ENCODE measurements at places on chromosomes 2 and 18.

DNA sequence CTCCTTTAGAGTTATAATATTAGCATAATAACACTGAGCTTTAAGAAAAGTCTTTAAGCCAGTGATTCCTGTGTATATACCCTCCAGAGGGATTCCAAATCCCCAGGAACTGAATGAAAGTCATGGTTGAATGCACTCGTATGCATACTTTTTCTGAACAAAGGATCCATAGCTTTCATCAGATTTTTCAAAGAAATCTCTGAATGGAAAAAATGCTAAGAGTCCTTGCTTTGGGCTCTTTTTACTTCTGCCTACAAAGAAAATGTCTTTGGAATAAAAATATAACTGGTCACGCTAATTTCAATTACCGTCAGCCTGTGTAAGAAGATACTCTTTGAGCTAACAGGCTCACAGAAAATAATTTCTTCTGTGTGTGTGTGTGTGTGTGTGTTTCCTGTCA, 939.5 kb downstream of the ERBB4 start:
- DNase-seq: no peak

DNA sequence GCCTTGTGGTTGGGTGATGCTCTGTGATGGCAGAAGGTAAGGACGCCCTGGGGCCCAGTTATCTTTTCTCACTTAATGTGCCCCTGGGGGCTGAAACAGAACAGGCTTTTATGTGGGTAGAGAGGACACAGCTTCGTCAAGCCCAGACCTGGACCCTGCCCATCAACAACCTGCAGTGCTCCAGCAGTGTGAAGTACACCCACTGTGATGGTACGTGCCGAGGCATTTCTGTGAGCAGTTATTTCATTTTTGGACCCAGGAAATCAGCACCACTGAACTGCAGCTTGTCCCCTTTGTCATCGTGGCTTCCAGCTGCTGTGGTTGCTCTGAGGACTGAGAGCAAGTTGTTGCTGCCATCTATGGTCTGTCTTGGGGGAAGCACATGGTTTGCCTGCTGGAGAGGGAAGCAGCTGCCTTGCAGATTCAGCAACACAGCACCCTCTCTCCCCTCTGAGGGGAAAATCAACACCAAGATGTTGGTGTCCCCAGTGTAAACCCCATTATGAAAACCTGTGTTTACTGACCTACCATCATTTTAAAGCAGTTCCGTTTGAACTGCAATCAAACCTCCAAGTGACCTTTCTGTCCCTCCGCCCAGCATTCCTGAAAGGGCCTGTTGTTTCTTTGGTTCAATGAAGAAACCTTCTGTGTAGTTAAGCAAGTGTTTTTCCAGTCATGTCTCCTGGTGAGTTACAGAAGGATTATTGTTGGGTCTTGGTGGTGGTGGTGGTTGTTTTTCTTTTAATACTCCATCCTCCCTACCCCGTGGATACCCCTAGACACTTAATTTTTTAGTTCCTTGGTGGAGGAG, 158.2 kb downstream of the MGAT5 start:
- DNase-seq: peak; percentile 84

GRCh38 chr2:105325389-105325963, 4.1 kb downstream of the TGFBRAP1 start:
- no peak for DNase-seq

GRCh38 chr18:79897940-79898625, 53.4 kb downstream of the SLC66A2 start:
- DNase-seq: no peak

DNA sequence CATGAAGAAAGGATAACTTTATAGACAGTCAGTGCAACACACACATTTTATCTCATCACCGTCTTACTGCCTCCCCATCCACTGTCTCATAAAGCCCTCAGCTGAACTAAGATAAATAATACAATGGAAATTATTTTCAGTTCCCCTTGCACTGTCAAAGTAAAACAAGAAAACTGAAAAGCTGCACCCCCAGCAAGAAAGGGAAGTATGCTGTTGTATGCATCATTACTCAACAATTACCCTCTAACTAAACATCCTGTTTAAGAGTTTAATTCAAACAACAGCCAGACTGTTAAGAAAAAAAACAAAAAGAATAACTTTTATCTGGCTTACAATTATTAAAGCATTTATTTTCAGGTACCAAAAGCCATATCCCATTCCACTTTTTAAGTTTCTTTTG, 25.0 kb downstream of the MPPE1 start:
- no peak for DNase-seq

DNA sequence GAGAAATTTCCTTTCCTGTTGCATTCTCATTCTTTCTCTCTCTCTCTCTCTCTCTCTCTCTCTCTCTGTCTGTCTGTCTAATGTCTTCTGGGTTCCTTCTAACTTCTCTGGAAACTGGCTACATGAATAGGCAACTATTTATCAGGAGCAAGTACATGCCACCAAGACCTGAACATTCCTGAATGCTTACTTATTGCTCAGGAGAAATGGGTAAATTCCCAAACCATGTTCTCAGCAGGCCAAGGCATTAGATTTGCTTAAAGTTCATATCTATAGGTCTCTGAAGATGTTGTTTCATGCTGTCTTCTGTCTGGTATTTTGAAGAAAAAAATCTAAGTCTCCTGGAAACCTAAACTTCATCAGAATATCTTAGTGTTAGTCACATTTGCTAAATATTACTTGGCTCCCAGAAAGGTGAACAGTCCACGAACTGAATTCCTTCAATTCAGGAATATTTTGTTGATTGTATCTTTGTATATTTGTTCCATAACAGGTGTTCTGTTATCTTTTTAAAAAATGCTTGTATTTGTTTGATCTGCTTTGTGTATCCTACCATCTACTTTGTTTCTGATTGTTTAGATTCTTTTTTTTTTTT, 77.2 kb upstream of the FIGN start:
- DNase-seq: no peak

GRCh38 chr2:174781996-174782395, 17.7 kb upstream of the CHRNA1 start:
- no peak for DNase-seq

DNA sequence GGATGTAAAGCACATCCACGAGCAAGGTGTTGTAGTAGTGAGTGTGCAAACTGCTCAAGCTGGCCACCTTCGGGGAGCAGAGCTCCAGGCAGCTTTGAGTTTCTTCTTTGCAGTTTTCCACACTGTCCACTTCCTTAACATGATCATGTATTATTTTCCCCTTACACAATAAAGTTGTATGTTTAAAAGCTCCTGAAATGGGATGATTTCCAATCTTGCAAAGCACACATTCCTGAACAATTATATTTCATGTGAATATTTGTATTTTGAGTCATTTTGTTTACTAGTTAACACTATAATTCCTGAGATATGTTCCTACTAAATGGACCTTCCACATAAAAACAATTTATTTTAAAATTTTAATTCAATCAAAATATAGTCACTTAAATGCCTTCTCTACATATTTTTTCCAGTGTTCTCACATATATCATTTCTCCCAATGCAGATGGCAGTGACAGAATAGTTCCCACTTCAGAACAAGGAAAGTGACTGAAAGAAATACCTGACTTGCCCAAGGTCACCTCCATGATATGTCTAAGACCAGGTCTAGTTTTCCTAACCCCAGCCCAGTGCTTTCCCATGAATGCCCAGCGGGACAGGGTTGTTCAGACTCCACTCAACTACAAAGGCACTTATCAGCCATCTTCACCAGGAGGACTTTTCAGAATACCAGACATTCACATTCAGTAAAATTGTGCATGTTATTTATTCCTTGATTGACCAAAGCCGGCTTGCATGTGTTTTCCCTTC, 5.5 kb downstream of the CYB5A start:
- DNase-seq: no peak

DNA sequence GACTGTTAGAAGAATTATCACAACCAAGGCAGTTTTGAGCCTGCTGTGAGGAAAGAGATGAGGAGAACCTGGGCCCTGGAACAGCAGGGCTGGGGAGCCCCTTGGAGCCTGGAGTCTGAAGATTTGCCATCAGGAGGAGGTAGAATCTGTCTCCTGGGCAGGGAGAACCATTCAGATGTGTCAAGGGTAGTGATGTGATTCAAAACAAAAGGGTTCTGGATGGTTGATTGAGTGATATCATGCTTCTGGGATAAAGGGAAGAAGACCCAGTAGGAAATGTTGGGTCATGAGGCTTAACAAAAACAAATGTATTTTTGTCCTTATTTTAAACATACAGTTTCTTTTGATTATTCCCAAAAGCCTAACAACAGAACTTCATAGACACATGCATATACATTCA, 28.6 kb downstream of the RNF144A start:
- DNase-seq: no peak

- DNase-seq: no peak
Measured at GRCh38 chr2:208222351-208222750, 32.5 kb downstream of the IDH1 start.

- no peak for DNase-seq
Measured at GRCh38 chr18:73896685-73897084, 250.9 kb downstream of the FBXO15 start.

GRCh38 chr2:198657512-198658121, 800.1 kb downstream of the SATB2 start:
- DNase-seq: no peak

DNA sequence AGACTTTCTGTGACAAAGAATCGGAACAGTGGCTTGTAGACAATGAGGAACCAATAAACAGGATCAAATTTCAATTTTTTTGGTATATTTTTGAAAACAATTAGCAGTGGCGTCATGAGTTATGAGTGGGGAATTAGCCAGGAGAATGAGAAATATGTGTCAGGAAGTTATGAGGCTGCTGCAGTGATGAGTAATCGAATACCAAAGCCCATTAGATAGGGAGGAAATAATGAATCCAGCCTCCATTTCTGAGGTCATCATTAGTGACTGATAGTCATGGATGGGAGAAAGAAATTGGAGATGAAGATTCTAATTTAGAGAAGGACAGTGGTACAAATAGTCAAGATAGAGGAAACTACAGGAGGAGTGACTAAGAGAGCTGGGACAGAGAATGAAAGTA, 673.1 kb upstream of the VRK2 start:
- no peak for DNase-seq

GRCh38 chr2:216920143-216920876, 60.4 kb upstream of the TNP1 start:
- DNase-seq: no peak

DNA sequence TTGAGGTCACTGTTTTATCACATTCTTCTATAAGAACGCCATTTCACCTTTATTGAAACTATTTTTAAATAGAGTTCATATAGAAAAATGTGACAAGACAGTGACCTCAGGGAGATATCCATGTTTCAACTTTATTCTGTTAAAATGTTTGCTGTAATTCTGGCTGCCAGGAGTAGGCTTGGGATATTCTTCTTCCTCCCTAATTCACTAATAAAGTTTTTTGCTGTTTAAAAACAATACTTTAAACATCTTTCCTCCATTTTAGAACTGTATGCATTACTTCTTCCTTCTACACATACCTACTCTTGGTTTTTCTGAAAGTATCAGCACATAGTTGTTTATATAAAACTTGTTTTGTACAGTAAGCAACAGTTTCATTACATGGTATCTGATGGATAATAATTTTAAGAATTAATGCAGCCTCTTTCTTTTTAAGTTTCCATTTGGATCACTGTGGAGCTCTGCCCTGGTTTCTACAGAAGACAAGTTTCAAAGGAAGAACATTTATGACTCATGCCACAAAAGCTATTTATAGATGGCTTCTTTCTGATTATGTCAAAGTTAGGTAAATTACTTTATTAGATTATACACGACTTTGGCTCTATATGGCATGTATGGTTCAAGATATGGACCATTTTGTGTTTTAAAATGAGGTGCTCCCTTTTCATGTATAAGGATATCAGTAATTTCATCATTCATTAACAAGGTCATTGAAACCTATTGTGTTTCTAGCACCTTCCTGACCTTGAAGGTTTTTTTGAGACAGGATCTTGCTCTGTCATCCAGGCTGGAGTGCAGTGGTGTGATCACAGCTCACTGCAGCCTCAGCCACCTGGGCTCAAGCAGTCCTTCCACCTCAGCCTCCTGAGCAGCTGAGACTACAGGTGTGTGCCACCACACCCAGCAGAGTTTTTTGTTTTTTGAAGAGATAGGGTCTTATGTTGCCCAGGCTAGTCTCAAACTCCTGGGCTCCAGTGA, 7.2 kb downstream of the CPSF3 start:
- no peak for DNase-seq

DNA sequence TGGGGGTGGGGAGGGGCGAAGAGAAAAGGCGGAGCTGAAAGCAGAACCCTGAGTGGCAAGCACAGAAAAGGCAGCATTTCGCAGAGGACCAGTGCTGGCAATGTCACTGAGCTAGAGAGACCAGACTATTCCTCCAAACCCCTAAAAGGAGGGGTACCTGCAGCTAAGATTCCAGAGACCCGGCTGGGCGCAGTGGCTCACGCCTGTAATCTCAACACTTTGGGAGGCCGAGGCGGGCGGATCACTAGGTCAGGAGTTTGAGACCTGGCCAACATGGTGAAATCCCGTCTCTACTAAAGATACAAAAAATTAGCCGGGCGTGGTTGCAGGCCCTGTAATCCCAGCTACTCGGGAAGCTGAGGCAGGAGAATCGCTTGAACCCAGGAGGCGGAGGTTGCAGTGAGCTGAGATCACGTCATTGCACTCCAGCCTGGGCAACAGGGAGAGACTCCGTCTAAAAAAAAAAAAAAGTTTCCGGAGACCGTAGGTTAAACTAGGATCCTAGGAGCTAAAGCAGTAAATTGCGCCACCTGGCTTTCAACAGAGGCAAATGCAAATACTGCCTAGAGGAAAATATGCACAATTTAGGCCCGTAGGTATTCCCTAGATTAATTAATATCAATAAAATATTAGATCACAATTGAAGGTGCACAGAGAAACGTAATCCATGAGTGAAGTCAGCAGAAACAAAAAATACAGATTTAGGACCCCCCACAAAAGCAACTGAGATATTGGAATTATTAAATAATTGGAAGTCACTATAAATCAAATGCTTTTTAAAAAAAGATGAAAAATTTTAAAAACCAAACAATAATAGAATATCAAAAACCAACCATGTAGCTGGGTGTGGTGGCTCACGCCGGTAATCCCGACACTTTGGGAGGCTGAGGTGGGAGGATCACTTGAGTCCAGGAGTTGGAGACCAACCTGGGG, 4.9 kb downstream of the UCN start:
- no peak for DNase-seq

- DNase-seq: no peak
Measured at GRCh38 chr18:37567061-37567993, 1.7 kb upstream of the CELF4 start.

DNA sequence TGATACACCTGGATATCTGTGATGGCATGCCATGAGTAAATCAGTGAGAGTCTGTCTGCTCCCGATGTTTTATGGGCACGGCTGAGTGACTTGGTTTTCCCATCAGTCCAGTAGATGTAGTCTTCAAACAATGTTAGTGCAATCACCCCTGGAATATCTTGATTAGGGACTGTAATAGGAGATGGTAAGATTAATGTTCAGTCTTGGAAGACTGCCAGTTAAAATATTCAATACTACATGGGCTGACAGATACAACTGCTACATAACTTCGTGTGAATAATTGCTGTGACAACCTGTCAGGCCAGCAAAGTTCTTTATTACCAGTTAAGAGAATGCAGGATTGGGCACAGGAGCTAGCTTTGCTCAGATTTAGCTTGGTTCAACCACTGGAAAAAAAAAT, 1673.3 kb downstream of the LRP1B start:
- DNase-seq: no peak

DNA sequence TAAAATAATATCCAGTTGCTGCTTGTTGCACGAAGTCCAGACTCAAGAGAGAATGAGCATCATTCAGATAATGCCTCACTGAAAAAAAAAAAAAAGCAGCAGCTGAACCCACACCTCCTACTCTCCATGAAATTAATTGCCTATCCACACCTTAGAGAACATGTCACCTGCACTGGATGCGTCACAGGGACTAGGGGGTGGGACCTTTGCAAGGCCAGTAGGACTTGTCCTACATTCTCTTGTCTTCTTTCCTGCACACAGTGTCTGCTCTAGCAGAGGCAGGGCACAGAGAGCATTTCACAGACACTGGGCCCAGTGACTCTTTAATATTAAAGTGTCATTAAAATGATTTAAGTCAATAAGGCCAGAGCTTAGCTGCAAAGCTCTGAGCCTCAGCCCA, at the start of gene ABCA12:
TSS of gene ABCA12 (minus strand) at position 148 of the 400 bp plus-strand sequence. CDS start 418 bp downstream, outside the sequence.
- no peak for DNase-seq

Measured in ascending aorta (tissue), 2 donors.